ENCODE measurements at places on chromosomes 5 and 9.

DNA sequence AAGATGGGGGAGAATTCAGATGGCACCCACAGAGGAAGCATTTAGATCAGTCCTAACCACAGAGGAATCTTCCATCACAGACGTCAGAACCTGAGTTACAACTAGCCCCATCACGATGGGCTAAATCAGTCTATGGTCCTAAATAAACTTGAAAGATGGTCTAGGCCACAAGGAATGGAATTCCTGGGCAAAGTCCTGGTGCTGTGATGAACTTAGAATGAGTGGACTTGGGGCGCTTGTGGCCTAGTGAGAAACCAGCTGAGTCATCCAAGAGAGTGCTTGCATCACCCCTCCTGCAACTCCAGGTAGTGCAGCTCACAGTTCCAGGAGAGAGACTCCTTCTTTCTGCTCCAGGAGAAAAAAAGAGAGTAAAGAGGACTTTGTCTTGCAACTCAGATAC lies 722.9 kb upstream of the RGMB start:
- no peak for DNase-seq

GRCh38 chr9:126617823-126618165 lies 4.1 kb downstream of the LMX1B start:
- no peak for DNase-seq

GRCh38 chr9:127308652-127309434 lies 44.3 kb downstream of the GARNL3 start:
- DNase-seq: no peak

DNA sequence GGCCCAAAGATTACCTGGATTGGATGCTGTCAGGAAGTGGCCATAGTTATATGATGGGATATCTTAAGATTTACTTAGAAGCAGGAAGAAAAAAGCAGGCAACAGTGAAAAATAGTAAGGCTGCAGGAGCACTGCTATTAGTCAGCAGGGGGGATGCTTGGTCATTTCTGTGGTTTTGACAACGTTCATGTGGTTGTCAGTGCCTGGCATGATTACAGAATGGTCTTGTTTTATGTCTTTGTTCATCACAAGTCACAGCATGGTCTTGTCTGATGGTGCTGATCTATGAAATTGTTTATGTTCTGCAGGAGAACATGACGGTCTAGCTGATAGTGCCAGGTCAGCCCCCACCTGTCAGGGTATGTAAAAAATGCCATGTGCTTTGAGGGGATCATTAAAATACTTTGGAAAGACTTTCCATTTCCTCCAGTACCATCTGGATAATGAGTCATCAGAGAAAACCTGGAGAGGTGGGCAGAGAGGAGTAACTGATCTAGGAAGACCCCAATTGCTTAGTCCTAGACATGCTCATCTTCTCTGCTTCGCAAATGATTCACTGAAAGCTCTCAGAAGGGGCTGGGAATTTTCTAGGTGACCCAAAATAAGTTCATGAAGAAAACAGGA lies 48.5 kb downstream of the PLGRKT start:
- peak; percentile 74 for DNase-seq

DNA sequence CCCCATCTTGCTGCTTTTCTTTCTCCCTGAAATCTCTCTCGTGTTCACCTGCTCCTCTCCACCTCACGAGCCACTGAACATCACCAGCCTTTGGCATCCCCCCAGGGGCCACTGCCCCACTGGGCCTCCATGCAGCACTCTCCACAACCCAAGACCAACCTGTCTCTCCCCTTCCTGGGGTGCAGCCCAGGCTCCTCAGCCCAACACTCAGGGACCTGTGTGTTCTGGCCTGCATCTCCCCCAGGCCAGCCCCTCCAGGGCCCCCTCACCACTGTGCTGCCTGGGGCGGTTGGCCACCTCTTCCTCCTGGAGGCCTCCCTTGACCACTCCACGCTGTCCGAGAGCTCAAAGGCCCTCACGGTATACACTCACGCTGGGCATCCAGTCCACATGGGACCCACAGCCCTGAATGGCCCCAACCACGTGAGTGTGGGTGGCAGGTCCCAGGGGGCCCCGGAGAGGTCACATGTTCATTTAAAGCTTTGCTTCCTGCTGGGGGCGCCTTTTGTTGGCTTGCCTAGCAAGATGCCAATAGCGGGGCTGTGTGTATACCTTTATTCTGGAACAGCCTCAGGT lies 453 bp upstream of the DOK3 start:
- DNase-seq: peak; percentile 75

DNA sequence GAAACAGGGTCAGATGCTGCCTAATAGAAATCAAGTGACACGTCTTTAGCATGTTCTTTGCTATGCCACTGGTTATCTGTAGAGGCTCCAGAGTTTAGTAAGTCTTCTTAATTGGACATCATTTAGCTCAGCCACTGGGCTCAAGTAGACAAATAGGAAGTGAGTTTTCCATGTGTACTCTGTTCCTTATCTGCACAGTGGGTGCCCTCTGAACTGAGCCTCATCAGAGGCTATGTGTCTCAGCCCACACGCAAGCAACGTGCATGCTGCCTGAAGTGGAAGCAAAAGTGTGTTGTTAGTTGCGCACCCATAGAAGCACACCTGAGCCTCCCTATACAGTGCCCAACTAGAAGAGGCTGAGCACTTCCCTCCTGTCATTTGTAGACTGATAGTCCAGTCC lies 134.7 kb downstream of the SEMA5A start:
- no peak for DNase-seq

GRCh38 chr5:58963821-58964220 lies 380.9 kb downstream of the RAB3C start:
- DNase-seq: no peak

DNA sequence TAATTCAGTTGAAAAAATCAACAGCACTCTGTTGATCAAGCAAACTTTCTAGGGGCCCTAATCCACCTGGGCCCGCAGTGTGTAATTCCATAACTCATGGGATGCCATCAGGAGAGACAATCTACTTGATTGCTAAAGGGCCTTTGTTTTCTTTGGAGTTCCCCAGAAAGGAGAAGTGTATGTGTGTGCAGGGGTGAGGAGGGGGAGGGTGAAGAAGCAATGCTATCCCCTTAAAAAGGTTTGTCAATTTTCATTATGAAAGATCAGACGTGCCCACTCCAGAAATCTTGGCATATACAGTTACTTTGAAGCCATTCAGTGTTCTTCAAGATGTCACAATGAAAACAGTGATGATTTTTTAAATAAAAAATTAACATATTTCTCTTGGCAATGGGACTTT lies 6.2 kb downstream of the PARP8 start:
- DNase-seq: no peak

- DNase-seq: no peak
These were observed 110.9 kb upstream of the ADAMTSL1 start for GRCh38 chr9:18362901-18363685.

DNA sequence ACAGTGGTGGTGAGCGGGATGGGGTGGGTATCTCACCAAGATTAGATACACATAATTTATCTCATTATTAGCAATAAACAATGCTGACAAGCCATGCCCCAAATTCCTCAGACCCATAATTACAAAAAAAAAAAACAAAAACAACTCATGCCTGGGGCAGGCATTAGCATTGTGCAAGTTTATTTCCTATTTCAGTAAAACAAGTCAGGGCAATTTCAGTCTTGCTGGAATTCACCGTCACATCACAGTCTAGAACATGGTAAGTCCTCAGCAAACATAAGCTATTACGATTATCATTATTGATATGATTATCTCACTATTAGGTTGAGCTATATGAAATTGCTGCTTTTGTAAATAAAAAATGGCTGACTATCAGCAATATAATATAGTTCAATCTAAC lies 57.5 kb upstream of the GNAQ start:
- DNase-seq: no peak

DNA sequence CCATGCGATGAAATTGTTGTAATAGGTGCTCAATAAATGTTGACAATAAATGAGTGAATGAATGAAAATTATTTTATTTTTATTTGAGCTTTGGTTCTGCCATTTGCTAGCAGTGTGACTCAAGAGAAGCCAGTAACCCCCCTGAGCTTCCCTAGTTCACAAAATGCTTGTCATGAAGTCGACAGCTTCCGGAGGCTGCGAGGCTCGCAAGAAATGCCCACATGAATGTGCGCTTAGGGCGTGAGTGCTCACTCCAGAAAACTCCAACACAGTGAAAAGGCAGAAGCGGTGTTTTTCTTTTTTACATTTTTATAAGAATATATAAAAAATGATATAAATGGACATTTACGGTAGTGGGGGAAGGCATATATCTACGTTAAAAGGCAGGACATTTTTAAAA lies 26.5 kb downstream of the CDKN2A start:
- no peak for DNase-seq

GRCh38 chr9:116992865-116993264 lies 305.8 kb downstream of the TRIM32 start:
- no peak for DNase-seq

DNA sequence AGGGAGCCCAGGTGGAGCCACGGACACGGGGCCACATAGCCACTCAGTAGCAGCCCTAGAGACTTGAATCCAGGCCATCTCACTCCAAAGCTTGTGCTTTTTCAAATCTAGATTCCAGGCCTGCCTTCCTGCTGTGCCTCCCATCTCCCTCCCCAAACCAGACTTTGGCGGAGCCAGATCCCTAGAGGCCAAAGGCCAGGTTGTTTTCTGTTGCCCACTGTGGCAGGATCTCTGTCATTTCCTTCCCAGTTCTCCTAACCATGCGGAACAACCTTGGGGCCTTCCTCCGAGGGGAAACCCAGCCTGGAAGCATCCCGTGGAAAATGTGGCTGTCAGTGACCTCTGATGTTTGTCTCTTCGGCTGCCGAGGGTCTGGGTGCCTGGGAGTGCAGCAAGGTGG lies 16.4 kb upstream of the RPS14 start:
- no peak for DNase-seq

DNA sequence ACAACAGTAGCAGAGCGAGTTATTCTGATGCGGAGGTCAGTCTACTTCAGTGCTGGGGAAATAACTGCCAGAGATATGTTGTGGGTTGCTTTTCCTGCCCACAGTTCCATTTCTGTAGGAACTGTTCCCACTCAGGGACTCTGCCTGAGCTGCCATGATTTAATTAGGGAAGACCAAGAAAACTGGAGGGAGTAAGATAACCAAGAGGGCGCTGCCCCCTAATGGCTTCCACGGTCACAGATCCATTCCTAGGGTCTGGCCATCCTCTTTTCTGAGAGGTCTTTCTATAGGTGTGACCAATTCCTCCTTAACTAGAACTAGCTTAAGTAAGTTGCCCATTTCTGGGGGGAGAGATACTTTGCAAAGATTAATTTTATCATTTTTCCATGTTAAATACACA lies 125.9 kb downstream of the APBA1 start:
- no peak for DNase-seq

DNA sequence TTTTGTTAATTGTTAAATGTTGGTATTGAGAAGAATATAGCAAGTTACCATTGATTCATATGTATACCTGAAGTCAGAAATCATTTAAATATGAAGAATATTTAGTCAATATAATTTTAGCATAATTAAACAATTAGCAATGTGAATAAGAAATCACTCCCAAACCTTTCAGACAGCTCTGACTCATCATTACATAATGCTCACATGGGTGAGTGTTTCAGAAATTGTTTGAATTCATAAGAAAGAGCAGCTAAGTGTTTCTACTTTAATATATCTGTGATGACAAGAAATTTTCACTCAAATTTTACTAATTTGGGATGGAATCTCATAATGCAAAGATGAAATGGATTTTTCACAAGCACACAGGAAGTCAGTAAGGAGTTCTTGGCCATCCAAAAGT lies 42.0 kb upstream of the CDC42SE2 start:
- DNase-seq: no peak

- DNase-seq: no peak
These were observed 6.0 kb upstream of the RBM22 start for GRCh38 chr5:150706776-150707390.

DNA sequence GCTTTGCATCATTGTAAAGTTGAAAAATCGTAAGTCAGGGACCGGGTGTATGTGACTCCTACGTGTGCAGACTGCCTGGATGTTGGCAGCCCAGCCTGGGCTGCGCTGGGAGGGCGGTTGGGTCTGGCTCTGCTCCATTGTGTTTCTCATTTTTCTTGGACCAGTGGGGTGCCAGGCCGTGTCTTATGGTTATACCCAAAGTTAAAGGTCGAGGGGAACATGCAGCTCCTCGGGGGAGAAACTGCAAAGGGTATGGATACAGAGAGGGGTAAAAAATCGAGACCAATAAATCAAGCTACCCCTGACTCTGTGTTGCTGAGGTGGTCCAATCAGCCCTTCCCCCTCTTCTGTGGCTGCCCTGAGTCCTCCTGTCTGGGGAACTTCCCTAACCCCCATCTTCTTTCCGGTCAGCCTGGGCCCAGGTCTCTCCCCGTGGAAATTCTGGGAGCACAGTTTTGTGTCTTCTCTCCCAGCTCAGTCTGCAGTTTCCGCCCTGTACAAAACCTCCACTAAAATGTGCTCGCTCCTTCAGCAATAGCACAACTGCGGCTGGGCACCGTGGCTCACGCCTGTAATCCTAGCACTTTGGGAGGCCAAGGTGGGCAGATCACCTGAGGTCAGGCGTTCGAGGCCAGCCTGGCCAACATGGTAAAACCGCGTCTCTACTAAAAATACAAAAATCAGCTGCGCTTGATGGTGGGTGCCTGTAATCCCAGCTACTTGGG lies 34.1 kb upstream of the UNC5A start:
- no peak for DNase-seq

- DNase-seq: no peak
These were observed 300.8 kb upstream of the MSX2 start for GRCh38 chr5:174423558-174423957.

DNA sequence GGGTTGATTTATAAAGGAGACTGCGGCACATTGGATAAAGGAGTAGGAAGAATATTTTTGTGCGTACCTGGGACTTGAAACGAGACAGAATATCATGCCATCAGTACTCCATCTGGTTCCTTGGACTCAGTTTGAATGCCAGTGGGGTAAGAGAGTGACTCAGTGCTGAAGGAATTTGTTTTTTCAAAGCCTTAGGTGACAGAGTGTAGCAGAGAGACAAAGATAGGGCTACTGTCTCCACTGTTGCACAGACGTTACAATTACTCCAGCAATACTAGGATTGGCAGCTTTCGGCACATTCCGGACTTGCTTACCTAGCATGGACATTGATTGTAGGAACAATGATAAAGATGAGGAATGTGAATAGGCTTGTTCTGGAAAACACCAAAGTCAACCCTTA lies 250.7 kb downstream of the KCTD16 start:
- no peak for DNase-seq

GRCh38 chr5:147046281-147046680 lies 167.7 kb upstream of the PPP2R2B start:
- no peak for DNase-seq

GRCh38 chr9:138094028-138094427 lies 216.4 kb downstream of the CACNA1B start:
- DNase-seq: no peak

GRCh38 chr5:11363631-11364178 lies 540.5 kb downstream of the CTNND2 start:
- DNase-seq: no peak

DNA sequence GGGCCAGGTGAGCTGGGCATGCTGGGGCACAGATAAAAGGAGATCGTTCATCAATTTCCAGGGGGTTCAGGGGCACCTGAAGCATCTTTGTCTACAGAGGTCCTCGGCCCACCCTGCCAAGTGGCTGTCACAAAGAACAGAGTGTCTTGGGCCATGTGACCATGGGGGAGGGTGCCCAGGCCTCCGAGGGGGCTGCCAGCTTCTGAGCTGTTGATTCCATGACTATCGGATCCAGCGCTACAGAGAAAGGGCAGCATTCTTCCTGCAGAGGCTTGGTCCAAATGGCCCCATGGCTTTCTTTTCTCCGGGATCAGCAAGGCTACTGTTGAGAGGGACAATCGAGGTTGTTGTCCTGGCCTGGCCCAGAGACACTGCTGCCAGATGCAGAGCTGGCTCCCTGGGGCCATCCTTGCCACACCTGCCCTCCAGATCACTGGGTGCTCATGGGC lies 289.2 kb downstream of the ZSWIM6 start:
- no peak for DNase-seq

- DNase-seq: peak; percentile 62
These were observed 6.9 kb upstream of the OTP start for GRCh38 chr5:77645158-77645994.

Measured in GM12865 (cell line).